ENCODE measurements at places on chromosomes 3 and 15. TPM values are rescaled to one million over a fixed set of nuclear protein-coding genes. Genes with fewer than 3 reads are reported as not detected.

GRCh38 chr15:67127331-67127664 is 61.9 kb downstream of the SMAD3 start:
- no peak for DNase-seq

- DNase-seq: no peak
Observed at GRCh38 chr3:49593041-49593440, 38.8 kb downstream of the BSN start.

DNA sequence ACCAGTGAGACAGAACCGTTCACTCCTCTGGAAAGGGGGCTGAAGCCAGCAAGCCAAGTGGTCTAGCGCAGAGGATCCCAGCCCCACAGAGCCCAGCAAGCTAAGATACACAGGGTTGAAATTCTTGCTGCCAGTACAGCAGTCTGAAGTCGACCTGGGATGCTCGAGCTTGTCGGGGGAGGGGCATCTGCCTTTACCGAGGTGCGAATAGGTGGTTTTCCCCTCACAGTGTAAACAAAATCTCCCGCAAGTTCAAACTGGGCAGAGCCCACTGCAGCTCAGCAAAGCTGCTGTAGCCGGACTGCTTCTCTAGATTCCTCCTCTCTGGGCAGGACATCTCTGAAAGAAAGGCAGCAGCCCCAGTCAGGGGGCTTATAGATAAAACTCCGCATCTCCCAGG is 11.4 kb downstream of the CEP97 start:
- no peak for DNase-seq

TERB2 gene
- polyA plus RNA-seq: not detected

IDH3A gene
- 40.6 TPM for polyA plus RNA-seq

GPR176 gene
- 3.6 TPM for polyA plus RNA-seq

- no peak for DNase-seq
Observed at GRCh38 chr15:62269504-62269903, 104.4 kb upstream of the C2CD4B start.

DNA sequence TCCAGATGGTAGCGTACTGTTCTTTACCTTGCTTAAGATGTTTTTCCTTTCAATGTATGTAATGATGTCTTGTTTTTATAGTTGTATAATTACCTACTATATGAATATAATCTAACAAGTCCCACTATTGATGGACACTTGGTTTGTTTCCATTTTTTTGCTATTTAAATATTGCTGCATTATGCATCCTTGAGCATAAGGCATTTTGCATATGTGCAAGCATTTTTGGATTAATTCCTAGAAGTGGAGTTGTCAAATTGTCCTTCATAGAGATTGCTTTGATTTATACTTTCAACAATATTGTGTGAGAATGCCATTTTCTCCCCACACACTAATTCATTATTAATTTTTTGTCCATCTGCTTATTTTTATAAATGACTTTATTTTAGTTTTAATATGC is 17.7 kb downstream of the TOPAZ1 start:
- no peak for DNase-seq

- no peak for DNase-seq
Observed at GRCh38 chr3:110680450-110680849, 391.2 kb upstream of the NECTIN3 start.

GRCh38 chr3:13303410-13303809 is 116.7 kb downstream of the NUP210 start:
- DNase-seq: no peak

GRCh38 chr3:117355566-117355965 is 646.0 kb downstream of the TUSC7 start:
- DNase-seq: no peak

- DNase-seq: no peak
Observed at GRCh38 chr3:113589971-113590370, 57.6 kb downstream of the SIDT1 start.

RFT1 gene
- 9.4 TPM for polyA plus RNA-seq

KCNAB1 gene
- 4.3 TPM for polyA plus RNA-seq

CCDC9B gene
- 17.0 TPM for polyA plus RNA-seq

- no peak for DNase-seq
Observed at GRCh38 chr3:66572938-66573710, 72.3 kb upstream of the LRIG1 start.

- no peak for DNase-seq
Observed at GRCh38 chr3:9433627-9434521, 36.5 kb downstream of the SETD5 start.

- no peak for DNase-seq
Observed at GRCh38 chr15:85722374-85723152, 72.2 kb downstream of the KLHL25 start.

GRCh38 chr3:9780458-9780812 is 10.7 kb upstream of the CAMK1 start:
- DNase-seq: no peak

PARP3 gene
- polyA plus RNA-seq: 5.5 TPM

DNA sequence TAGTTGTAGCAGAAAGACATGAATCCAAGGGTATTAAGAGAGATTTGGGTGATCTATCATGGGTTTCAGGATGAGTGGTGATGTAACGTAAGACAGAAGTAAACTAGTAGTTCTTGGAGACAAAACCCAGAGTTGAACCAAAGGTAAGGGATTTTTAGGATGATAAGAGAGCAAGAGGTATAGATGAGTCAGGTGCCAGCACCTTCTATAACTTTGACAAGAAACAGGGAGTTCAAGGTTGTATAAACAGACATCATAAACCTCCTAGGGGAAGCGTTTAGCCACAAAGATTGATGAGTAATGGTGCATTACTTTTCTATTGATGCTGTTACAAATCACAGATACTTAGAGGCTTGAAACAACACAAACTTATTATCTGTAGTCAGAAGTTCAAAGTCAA is 447.3 kb upstream of the ARHGEF26 start:
- no peak for DNase-seq

- no peak for DNase-seq
Observed at GRCh38 chr3:174844746-174845145, 14.4 kb upstream of the NAALADL2 start.

GRCh38 chr3:119245778-119246177 is 5.1 kb upstream of the B4GALT4 start:
- no peak for DNase-seq

LAMB2 gene
- 317 TPM for polyA plus RNA-seq

DNA sequence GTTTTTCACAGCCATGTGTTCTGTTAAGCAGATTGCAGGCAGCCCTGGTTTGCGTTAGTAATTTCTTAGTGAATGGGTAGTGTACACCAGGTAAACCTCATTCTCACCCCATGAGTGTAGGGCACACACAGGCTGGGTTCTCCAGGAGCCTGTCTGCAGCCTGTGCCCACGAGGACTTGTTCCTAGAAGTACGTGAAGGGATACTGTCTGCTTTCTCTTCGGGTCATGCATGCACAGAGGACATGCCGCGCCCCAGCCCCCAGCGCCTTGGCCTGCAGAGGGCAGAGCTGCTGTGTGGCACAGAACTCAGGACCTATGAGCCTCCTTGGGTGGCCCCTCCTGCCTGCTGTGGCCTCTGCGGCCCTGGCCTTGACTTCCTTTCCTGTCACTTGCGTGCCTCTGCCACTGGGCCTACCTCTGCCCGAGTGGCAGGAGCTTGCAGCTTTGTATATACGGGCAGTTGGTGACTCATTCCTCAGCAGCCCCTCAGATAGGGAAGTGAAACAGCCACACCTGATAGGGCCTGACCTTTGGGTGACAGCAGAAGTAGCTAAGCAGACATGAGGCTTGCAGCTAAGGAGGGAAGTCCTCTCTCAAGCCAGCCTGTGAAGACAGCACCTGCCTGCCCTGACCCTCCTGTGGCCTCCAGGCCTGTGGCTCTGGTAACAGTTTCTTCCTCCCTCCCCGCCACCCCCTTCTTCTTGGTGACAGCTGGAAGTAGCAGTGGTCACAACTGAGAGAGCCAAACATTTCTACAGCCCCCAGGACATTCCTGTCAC is 19.5 kb downstream of the PPCDC start:
- no peak for DNase-seq

GRCh38 chr3:126540342-126540849 is 16.4 kb downstream of the CHST13 start:
- DNase-seq: peak; percentile 24

GRCh38 chr15:78638658-78639314 is 2.2 kb downstream of the CHRNB4 start:
- no peak for DNase-seq

- no peak for DNase-seq
Observed at GRCh38 chr3:181726351-181727330, 14.9 kb downstream of the SOX2 start.

GRCh38 chr3:48431224-48432029 is 1.5 kb upstream of the PLXNB1 start:
- DNase-seq: no peak

LSAMP gene
- 4.5 TPM for polyA plus RNA-seq

- no peak for DNase-seq
Observed at GRCh38 chr3:158804441-158804840, 2.6 kb downstream of the MFSD1 start.

Measured in forelimb muscle (tissue), 1 donor.